HAP-1 (cell line): ENCODE measurements at places on chromosomes 3 and 15.

- no peak for DNase-seq
Measured at GRCh38 chr3:184598574-184598927, 37.0 kb downstream of the EPHB3 start.

DNA sequence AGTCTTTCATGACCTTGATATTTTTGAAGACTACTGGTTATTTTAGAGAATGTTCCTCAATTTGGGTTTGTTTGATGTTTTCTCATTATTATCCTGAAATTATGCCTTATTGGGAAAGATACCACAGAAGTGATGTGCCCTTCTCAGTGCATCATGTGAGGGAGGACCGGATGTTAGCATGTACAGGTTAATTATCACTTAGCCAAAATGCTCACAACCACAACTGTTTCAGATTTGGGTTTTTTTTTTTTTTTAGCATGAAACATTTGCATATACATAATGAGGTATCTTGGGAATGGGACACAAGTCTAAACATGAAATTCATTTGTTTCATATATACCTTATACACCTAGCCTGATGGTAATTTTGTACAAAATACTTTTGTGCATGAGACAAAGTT, 59.8 kb downstream of the PIK3R4 start:
- DNase-seq = no peak

- peak; percentile 93 for DNase-seq
Measured at GRCh38 chr3:141076036-141076773, 25.1 kb downstream of the SPSB4 start.

DNA sequence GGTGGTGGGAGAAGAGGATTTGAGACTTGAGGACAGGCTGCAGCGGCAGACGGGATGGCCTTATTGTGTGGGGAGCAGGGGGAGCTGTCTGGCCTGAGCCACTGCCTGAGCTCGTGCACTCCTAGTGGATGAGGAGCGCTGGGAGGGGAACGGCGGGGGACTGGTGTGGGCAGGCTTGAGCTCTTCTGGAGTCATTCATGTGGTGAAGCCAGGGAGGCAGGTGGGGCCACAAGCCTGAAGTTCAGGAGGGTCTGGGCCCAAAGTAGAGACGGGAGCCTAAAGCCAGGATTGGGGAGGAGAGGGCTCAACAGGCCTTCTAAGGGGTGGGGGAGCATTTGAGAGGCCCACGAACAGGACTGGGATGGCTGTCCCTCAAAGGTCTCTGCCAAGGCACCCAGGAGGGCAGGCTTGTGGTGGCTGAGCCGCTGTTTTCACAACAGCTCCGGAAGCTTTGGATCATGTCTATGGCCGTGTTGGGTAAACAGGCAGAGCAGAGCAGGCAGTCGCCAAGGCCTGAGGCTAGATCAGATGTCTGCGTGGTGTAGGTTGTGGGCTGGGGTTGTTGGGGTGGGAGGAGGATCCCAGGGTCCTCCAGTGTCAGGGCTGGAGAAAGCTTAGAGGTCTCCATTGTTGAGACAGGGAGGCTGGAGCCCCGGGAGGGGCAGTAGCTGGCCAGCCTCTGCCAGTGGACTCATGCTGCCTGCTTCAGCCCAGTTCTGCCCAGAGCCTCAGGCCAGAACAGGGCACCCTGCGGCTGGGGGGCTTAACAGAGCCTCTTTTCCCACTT, 8.2 kb downstream of the PRKCD start:
- DNase-seq = no peak

DNA sequence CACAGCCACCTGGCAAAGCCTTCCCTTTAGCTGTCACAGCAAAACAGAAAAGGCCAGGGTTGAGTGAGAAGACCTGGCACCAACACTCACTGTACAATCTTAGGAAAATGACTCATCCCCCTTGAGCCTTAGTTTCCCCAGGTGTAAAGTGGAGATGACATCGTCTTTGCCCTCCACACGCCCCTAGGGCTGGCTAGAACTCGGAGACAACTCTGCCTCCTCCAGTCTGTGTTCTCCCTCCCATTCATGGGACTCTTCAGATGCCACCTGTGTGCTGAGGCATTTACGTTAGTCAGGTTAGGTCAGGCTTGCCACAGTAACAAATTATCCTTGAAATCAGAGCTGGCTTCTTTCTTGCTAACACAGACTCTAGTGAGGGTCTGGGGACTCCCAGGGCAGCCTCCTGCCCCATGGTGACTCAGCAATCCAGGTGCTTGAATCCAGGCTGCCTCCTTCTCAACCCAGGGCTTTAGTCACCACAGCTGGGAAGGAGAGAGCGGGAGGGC, 252.6 kb downstream of the PLCL2 start:
- no peak for DNase-seq

DNA sequence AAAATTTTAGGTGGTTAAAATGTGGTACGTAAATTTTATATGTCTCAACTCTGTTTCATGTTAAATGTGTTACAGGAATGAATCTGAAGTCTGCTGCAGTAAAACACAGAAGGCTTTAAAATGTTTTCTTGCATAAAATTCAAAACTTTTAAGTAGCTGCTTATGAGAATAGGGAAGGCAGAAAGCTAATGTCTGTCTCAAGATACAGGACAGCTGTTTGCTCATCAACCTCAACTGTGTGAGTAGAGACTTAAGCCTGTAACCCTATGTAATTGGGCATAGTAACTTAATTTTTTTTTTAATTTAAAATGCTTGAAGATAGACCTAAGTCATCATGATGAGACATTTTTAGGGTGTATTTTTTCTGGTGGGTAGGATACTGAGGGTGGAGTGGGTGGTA, 38.9 kb downstream of the ZFAND6 start:
- DNase-seq = no peak

GRCh38 chr3:33060609-33061337, 36.2 kb downstream of the GLB1 start:
- DNase-seq = no peak

DNA sequence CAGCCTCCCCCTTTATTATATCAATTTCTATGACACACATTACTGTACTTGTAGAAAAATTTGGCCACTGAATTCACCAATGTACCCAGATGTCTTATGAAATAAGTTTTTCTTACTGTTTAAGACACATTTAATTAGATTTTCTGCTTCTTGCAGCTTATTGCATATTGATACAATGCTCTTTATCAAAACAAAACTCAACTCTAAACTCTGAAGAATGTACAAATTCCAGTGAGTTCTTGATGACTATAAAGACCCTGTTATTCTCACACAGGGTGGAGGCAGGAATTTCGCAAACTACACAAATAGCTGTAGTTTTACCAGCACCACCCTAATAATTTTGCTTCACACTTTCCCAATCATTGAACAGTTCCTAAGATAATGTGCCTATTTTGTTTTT, 22.0 kb downstream of the CMTM6 start:
- DNase-seq = no peak

DNA sequence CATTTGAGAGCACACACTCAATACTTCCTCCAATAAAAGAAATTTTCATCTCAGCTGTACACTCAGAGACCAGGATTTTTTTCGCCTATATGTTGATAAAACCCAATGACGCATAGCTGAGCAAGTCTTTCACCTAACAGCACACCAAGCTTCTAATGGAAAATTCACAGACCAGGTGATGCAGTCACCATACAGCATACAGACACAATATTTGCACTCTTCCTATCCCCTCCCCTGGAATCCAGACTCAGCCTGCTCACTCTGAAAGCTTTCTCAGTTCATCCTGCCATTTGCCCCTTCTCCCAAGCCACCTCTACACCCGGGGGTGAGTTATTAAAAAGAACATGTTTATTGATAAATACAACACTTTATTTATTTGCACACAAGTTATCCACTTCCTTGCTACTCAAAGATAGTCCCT, 1.7 kb downstream of the TBC1D5 start:
- peak; percentile 28 for DNase-seq
